ENCODE measurements at places on chromosomes 13 and 19. TPM values are rescaled to one million over a fixed set of nuclear protein-coding genes. Genes with fewer than 3 reads are reported as not detected.

DNA sequence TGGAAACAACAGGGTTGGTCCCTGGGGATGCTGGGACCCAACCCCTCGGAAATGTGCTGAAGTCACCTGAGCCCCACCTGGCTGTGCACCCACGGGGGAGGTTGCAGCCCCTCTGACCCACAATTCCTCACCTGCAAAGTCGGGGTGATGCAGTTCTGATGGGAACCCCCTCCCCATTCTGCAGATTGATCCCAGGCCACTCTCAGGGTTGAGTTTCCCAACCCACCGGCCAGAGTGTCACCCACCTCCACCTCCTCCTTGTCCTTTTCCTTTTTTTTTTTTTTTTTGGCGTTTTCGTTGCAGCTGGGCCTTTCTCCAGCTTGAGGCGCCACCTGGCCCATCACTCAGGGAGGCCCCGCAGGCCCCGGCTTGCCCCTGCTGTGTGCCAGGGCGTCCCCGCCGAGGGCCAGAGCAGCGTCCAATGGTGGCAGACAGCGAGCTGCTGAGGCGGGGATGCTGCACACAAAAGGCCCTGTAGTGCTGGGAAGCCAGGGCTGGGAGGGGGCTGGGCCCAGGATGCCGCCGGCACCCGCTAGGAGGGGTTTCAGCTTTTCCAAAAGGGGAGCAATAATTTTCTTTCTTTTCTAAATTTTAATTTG lies 4.6 kb downstream of the PIK3R2 start:
- H3K27me3 ChIP-seq: no peaks in the 10 kb centered on the region
- H3K36me3 ChIP-seq: peaks cover 3% of the 10 kb centered on the region
- H3K4me1 ChIP-seq: peaks cover 20% of the 10 kb centered on the region
- H3K4me3 ChIP-seq: no peak overlapping the region

DNA sequence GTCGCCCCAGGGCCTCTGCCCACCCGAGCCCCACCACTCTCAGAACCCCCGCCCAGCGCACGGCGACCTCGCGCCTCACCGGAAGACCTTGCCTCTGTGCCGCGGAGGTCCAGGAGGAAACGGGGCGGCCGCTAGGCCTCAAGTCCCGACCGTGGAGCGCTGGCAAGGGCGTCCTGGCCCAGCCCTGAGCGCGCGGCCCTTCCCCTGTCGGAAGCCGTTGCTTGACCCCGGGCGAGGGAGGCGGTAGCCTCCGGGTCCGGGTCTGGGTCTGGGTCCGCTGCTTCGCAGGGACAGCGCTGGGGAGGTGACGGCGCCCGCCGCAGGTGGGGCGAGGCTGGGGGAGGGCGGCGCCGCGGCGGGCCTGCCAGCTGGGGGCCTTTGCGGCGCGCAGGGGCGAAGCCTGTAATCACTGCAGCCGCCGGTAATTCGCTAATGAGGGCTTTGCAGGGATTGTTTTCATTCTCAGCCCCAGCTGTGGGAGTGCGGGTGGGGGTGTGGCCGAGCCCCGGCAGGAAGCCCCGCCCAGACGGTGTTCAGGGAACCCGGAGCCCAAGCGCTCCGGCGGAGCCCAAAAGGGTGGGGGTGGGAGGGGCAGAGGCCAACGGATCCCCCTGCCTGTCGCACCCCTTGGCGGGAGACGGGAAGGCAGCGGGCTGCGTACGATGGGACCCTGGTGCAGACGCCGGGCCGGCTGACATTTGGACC lies 8.6 kb downstream of the C19orf25 start:
- DNase-seq: peak; percentile 86
- H3K27me3 ChIP-seq: no peaks in the 10 kb centered on the region
- no peak overlapping the region for H3K27ac ChIP-seq
- peak overlapping the region; percentile 75 for H3K4me3 ChIP-seq

DNA sequence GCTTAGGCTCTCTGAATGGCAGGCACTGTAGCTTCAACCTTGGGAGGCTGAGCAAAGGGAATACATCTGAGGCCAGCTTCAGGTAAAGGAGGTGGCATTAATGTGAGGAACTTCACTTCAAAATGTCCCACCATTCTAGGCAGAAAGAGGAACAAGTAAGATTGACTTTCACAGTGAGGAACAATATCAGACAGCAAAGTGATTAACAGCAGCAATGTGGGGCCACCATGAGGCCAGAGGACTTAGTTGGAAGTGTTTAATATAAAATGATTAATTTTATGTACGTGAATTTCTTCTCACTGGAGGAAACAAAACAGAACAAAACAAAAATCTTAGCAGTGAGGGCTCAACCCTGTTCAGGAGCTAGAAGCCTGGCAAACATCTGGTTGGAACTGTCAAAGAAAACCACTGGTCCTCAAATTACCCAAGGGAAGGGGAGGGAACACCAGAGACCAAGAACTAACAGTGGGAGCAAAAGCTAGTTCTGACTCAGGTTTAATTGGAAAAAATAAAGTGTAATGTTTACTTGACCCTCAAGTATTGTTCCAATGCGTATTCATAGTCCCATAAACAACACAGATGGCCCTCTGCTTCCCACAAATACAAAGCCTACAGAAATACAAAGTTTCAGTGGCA lies 43.9 kb upstream of the FRY start:
- H3K4me1 ChIP-seq: no peaks in the 10 kb centered on the region
- H3K36me3 ChIP-seq: no peaks in the 10 kb centered on the region
- H3K27me3 ChIP-seq: peaks cover 3% of the 10 kb centered on the region
- DNase-seq: no peak

The RDH8 gene
- polyA plus RNA-seq: not detected

The SOHLH2 gene
- not detected for polyA plus RNA-seq

GRCh38 chr19:32345261-32346207 lies at the start of gene ZNF507:
TSS of gene ZNF507 (plus strand) at chr19:32345610. CDS start at chr19:32352831, 7,221 bp downstream.
- peak within 1 kb of the TSS; percentile 98 for H3K4me3 ChIP-seq
- H3K27ac ChIP-seq: peak within 1 kb of the TSS; percentile 90
- peaks cover 22% of the 10 kb centered on the region for H3K36me3 ChIP-seq
- peak; percentile 88 for DNase-seq
- H3K27me3 ChIP-seq: no peaks in the 10 kb centered on the region
- H3K4me1 ChIP-seq: peaks cover 31% of the 10 kb centered on the region

DNA sequence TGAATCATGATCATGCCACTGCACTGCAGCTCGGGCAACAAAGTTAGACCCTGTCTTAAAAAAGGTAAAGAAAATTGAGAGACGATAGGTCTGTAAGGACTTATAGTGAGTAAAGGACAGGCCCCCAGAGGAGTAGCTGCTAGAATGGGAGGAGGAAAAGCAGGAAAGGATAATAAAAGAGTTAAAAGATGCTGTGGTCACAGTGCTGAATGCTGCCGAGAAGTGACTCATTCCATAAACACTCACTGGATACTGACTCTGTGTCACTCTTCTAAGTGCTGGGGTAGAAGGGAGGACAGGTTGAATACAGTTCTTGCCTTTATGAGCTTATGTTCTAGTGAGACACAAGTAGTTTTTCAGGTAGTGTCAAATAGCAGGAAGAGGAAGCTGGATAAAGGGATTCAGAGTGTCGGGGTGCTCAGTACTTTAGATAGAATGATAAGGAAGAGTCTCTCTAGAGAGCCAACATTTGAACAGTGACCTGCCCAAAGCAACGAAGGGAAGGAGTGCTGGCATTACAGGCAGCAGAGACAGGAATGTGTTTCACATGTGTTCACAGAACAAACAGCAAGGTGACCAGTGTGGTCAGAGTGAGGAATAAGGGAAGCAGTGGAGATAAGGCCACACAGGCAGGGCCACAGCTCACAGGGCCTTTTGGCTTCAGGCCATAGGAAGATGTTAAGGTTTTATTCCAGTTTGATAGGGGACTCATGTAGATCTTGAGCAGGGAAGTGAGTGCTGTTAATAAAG lies 1240.5 kb downstream of the UQCRFS1 start:
- DNase-seq: no peak
- H3K36me3 ChIP-seq: no peaks in the 10 kb centered on the region
- H3K27ac ChIP-seq: no peak overlapping the region

- no peak overlapping the region for H3K4me3 ChIP-seq
- H3K27me3 ChIP-seq: no peaks in the 10 kb centered on the region
- no peak for DNase-seq
- H3K36me3 ChIP-seq: no peaks in the 10 kb centered on the region
- no peak overlapping the region for H3K27ac ChIP-seq
- peaks cover 3% of the 10 kb centered on the region for H3K4me1 ChIP-seq
Measured at GRCh38 chr19:55101261-55101660, 16.2 kb downstream of the PPP1R12C start.

The STARD13 gene
- not detected for polyA plus RNA-seq

- no peaks in the 10 kb centered on the region for H3K36me3 ChIP-seq
- no peak overlapping the region for H3K27ac ChIP-seq
- peaks cover 19% of the 10 kb centered on the region for H3K4me1 ChIP-seq
Measured at GRCh38 chr13:28406733-28407266, 88.1 kb downstream of the FLT1 start.

The ATP8B3 gene
- polyA plus RNA-seq: 0.59 TPM

- H3K27me3 ChIP-seq: no peaks in the 10 kb centered on the region
- DNase-seq: no peak
- peaks cover 90% of the 10 kb centered on the region for H3K4me1 ChIP-seq
Measured at GRCh38 chr13:24275041-24275440, 34.3 kb upstream of the C1QTNF9 start.

DNA sequence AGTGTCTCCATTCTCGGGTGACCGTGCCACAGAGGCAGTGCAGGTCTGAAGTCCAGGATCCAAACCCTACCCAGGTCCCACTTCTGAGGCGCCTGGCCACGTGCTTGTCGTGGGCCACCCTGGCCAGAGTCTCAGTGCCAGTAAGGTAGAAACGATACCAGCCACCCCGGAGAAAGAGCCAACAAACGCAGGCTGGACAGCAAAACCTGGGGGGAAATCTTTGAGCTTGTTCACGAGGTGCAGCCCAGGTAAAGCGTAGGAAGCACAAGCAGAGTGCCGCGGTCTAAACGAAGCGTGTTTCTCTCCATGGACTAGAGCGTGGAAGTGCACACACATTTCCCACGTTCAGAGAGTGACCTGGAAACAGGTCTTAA lies 95.6 kb downstream of the ATP11A start:
- no peaks in the 10 kb centered on the region for H3K27me3 ChIP-seq
- no peak for DNase-seq
- peaks cover 13% of the 10 kb centered on the region for H3K36me3 ChIP-seq
- H3K4me3 ChIP-seq: no peak overlapping the region

- DNase-seq: no peak
- H3K4me3 ChIP-seq: no peak overlapping the region
- H3K27ac ChIP-seq: no peak overlapping the region
Measured at GRCh38 chr19:51020988-51021651, 1.6 kb upstream of the KLK10 start.

The PLK5 gene
- polyA plus RNA-seq: not detected

DNA sequence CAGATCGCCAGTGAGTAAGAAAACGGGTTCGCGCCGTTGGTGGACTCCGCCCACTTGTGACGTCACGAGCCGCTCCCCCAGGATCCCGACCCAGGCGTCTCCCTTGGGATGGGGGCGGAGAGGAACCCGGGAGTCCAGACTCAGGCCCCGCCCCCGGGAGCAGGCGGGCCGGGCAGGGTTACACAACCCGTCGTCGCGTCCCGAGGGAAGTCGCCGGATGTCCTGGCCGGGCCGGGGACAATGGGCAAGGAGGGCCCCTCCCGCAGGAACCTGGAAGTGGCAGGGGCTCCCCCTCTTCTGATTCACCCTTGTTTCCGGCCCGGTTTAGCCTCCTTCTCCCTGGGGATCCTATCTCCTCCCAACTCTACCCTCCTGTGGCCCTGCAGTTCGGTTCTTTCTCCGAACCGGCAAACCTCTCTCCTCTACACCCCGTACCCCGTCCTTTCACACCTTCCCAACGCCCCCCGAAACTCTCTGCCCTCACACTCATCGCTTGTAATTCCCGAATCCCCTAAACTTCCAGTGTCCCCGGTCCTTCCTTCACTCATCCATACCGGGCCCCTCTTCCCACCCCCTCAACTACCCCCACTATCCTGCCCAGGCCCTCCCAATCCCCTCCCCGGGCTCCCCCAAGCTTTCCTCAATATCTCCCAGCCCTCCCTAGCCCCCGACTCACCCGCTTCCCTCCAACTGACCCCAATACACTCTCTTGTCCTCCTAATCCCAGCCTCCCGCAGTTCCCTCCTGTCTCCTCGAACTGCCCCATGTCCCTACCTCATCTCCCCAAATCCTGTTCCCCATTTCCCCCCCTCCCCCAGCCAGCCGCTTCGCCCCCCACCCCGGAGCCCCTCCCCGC lies 20.0 kb upstream of the ERCC1 start:
- H3K4me1 ChIP-seq: peaks cover 60% of the 10 kb centered on the region
- no peaks in the 10 kb centered on the region for H3K27me3 ChIP-seq
- H3K27ac ChIP-seq: peak overlapping the region; percentile 95
- DNase-seq: peak; percentile 21

DNA sequence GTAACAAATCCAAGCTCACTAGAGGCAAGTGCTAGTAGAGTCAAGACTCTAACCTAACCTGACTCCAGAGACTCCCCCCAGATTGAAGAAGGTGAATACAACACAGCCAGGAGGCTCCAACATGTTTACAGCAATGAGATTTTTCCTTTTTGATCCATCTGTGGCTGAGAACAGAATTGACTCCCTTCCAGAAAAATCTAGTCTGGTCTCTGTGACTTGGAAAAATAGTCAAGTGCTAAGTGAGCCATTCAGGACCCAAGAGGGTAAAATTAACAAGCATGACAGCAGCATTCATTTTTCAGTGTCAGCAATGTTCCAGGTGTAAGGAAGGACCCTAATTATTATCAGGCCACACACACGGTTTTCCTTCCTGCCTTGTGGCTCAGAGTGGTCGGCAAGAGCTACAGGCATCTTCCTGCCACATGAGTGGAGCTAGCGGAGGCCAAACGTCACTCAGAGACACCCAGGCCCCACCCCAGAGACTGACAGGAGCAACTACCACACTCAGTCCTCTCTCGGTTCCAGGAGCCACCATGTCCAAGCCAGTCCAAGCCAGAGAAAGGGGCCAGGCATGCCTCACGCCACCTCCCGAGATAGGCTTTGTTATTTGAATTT lies 395.1 kb downstream of the FOXO1 start:
- H3K4me3 ChIP-seq: peak overlapping the region; percentile 56
- H3K36me3 ChIP-seq: no peaks in the 10 kb centered on the region
- no peak for DNase-seq
- H3K27ac ChIP-seq: peak overlapping the region; percentile 68
- no peaks in the 10 kb centered on the region for H3K27me3 ChIP-seq

- peaks cover 52% of the 10 kb centered on the region for H3K27me3 ChIP-seq
- no peak for DNase-seq
- H3K4me1 ChIP-seq: no peaks in the 10 kb centered on the region
- no peaks in the 10 kb centered on the region for H3K36me3 ChIP-seq
Measured at GRCh38 chr19:41701401-41702075, 6.9 kb upstream of the CEACAM5 start.

The TMEM205 gene
- 66.8 TPM for polyA plus RNA-seq

- no peak for DNase-seq
- H3K36me3 ChIP-seq: peaks cover 14% of the 10 kb centered on the region
- peaks cover 33% of the 10 kb centered on the region for H3K4me1 ChIP-seq
- H3K27me3 ChIP-seq: no peaks in the 10 kb centered on the region
- peak overlapping the region; percentile 98 for H3K4me3 ChIP-seq
- peak overlapping the region; percentile 96 for H3K27ac ChIP-seq
Measured at GRCh38 chr19:39971380-39972035, 543 bp downstream of the PSMC4 start.

- H3K4me1 ChIP-seq: peaks cover 2% of the 10 kb centered on the region
- H3K4me3 ChIP-seq: no peak overlapping the region
- no peak for DNase-seq
Measured at GRCh38 chr19:45202637-45203036, 24.1 kb downstream of the BLOC1S3 start.
